NCI-H2029 treated with DMSO at 0.1 percent for 48 hours (cell line): ENCODE measurements at places on chromosomes 3 and 15.

DNA sequence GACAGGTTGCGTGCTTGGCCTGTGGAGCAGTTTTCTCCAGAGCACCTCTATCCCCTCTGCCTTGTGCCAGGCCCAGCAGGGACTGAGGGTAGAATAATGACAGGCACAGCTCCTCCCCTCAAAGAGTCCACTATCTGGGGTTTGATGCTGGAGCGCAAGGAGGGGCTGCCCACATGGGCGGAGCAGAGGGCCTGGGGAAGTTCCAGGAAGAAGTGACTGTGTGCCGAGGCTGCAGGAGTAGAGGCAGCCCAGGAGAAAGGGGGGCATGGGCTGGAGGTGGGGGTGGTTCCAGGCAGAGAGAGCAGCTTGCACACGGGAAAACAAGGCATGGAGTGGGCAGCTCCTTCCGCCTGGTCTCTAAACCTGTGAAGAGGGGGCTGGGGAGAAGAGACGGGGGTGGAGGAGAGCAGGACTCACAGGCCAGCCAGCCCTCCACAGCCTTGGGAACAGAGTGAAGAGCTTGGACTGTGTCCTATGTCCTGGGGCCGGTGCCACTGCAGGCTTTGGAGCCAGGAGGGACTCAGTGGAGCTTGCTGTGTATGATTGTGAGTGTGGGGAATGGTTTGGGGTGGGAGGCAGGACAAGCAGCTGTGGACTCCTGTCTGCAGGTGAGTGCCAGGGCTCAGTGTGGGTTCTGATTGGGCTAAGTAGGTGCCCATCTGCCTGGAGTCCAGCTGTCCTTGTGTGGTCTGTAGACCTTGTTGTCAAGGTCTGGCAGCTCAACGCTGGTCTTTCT is 48.1 kb downstream of the APBA2 start:
- DNase-seq = no peak

GRCh38 chr15:81532001-81532400 is 158.0 kb upstream of the TMC3 start:
- DNase-seq = no peak

DNA sequence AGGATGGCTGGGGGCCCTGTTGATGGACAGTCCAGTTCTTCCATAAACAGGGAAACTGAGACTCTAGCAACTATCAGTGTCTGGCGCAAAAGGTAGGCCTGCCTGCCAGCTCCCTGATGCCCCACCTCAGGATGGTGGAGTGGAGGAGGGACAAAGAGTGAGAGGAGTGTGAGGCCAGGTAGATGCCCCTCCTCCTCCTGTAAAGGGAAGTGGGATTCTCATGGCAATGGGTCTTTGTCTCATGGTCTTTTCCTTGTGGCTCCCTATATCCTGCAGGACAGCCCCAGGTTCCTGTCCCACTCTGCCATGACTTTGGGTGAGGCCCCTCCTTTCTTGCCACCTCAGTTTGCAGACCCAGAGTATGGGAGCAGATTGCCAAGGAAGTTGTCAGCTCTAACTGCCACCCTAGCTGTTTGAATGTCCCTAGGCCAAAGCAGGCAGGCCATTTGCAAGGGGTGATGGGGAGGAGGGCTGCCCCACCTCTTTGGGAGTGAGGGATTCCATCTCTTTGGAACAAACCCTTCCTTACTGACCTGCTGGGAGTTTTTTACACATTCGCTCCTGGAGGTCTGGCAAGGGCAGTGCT is 2.8 kb upstream of the DNAH1 start:
- DNase-seq = no peak

DNA sequence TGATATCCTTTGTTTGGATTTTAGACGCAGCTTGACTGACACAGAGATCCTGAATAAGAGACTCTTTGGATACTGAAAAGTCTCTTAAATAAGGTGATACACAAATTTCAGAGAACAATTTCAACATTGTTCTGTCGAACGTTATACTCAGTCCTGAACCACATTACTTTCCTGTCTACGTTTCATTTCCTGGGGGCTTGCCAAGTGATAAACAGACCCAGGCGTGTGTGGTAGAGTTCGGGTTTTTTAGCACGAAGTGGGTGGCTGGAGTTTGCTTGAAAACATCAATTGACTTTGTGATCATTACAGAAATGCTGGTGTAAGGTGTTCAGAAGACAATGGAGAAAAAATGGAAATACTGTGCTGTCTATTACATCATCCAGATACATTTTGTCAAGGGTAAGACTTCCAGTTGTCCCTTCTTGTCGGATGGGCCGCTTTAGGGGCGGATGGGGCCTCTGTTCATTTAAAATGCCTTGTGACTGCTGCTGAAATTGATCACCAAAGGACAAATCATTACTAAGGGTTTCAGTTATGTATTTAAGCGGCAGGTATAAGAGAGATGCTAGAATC is at the start of gene CD96:
Gene CD96 (plus strand): TSS at position 287 of the 573 bp plus-strand sequence. CDS start 52 bp downstream, at position 339.
- DNase-seq = no peak

DNA sequence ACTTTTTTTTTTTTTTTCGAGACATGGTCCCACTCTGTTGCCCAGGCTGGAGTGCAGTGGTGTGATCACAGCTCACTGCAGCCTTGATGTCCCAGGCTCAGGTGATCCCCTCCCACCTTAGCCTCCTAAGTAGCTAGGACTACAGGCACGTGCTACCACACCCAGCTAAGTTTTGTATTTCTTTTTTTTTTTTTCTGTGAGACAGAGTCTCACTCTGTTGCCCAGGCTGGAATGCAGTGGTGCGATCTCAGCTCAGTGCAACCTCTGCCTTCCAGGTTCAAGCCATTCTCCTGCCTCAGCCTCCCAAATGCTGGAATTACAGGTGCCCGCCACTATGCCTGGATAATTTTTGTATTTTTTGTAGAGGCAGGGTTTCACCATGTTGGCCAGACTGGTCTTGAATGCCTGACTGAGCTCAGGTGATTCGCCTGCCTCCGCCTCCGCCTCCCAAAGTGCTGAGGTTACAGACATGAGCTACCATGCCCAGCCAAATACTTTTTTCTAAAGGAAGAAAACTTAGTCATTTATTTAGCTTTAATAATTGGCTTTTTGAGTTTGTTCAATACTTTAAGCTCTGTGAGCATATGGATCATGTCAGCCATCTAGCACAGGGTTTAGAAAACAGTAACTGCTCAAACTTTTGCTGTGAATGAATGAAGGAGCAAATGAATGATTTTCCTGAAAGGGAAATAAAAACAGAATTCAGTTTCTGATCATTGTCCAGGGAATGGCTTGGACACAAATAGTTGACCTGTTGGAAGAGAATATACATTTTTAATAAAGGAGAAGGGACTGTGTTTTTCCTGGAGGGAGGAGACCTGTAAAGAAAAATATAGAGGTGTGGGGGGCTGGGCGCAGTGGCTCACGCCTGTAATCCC is 26.0 kb downstream of the UBE2E1 start:
- no peak for DNase-seq

DNA sequence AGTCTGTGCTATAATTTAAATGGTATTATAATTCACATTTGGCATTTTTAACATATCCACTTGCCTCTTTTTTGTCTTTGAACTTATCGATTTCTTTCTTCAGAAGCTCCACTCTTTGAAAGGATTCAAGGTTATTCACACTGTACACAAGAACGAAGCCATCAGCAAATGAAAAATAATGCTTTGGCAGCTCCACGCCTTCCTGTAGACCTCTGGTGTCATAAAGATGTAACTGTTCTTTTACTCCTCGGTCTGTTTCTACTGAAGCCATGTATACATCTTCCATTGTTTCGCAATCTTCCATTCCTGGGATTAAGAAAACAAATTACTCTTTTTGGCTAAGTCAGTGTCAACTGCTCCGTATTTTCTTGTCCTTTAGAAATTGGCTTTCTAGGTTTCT is 16.0 kb downstream of the NKIRAS1 start:
- DNase-seq = no peak

GRCh38 chr3:174425422-174425821 is 433.7 kb upstream of the NAALADL2 start:
- DNase-seq = no peak

GRCh38 chr15:73183071-73183470 is 130.8 kb downstream of the NEO1 start:
- no peak for DNase-seq

DNA sequence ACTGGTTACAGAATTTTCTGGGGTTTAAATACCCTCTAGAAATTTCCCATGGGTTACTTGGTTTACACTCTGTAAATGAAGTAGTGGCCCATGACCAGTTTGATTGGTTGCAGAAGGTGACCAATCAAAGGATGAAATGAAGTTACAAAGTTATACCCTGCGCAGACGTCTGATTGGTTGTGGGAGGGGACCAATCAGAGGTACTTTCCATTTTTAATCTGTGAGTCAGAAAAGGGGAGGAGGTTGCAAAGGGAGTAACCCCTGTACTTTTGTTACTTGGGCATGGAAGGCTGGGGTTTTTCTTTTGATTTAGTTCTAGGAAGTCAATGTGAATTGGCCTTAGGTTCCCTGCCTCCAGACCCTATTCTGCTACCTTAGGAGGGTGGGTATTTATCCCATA is 18.7 kb upstream of the APH1B start:
- no peak for DNase-seq

GRCh38 chr3:129837065-129837642 is 56.4 kb downstream of the TMCC1 start:
- no peak for DNase-seq

DNA sequence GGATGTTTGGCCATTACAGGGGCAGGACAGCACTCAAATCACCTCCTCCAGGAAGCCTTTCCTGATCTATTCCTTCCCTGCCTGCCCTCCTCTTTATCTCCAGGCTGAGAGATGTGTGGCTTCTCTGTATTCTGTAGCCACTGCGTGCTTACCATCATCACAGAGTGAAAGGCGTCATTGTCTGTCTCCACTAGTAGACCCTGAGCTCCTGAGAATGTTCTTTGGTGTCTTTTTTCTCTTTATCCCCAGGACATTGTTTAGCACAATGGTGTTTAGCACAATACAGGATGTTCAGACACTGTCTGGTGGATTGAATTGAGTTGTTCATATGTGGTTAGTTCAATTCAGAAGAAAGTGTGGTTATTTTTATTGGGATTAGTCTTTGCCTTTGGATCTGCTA is 26.2 kb upstream of the LARS2 start:
- no peak for DNase-seq

GRCh38 chr3:10570196-10570946 is 65.0 kb upstream of the ATP2B2 start:
- no peak for DNase-seq

- no peak for DNase-seq
Measured at GRCh38 chr15:79117442-79118204, 27.0 kb upstream of the RASGRF1 start.

DNA sequence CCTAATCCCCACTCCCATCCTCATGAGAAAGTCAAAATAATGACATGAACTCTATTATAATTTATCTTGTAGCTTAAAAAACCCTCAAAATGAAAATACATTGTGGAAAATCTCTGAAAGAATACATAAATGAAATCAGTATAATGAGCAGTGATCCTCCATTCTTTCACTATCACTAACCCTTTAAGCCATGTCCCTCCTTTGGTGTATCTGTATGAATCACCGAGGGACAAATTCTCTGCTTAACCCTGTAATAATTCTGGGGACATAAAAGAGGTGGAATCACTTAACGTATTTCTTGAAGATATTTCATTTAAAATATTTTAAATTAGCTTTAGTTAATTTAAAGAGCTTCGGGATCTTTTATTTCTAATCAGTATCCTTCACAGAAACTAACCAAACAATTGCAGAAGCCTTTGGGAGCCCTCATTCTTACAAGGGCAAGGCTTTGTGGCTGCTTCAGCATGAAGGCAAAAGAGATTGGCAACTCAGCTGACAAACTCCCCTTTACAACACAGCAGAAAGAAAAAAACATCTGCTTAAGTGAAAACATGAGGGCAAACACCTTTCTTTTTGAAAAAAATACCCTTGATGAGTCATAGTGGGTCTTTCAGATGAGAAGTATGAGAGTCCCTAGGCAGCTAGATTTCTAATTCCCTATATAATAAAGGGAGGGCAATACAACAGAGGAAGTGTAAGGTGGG is 44.0 kb upstream of the ALCAM start:
- no peak for DNase-seq

DNA sequence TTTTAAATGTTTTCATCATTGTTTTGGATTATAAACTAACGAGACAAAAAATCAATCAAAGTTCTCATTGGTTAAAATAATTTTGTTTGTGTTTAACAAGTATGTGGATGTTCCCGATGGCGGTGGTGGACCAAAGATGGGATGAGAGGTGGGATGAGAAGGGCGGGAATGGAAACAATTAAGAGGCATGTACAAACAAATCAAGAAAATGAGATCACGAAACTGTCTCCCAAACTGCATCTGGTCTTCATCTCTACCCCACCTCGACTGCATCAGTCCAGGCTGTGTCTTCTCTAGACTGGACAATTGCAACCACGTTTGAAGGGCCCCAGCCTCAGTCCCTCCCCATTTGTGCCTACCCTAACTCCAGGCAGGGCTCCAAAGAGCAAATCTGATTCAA is 56.1 kb downstream of the SLC12A8 start:
- DNase-seq = no peak

GRCh38 chr3:13876451-13877100 is 3.3 kb downstream of the WNT7A start:
- DNase-seq = no peak

- DNase-seq = no peak
Measured at GRCh38 chr3:195895861-195896360, 12.4 kb downstream of the TNK2 start.

DNA sequence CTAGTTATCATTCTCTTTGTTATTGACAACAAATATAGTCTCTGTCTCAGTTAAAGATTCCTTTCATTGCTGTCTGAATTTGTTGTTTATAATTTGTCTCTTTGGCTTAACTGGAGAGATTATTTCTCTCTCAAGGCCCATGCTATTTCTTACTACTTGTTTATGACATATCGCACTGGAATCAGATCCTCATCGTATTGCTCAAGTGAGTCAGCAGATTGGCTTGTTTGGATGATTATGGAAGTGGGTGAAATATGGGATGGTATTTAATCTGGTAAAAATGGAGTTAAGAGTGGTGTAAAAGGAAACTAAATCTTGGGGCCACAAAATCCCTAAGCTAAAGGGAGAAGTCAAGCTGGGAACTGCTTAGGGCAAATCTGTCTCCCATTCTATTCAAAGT is 613.1 kb downstream of the SI start:
- no peak for DNase-seq

DNA sequence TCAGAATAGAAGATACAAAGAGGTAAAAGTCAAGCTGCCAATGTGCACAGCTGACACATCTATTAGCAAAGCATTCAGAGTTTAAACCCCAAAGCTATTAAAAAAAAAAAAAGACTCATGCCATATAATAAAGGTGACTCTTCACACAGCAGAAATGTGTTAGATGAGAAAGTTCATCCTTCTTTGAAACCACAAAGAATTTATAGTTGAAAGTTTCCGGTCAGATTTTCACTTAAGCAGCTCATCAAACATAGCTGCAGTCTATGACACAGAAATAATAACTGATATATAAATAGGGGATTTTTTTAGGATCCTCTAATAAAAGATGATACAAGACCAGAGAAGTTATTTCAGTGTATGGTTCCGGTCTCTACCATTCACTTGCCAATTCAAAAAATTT is 76.6 kb downstream of the WWTR1 start:
- DNase-seq = no peak

DNA sequence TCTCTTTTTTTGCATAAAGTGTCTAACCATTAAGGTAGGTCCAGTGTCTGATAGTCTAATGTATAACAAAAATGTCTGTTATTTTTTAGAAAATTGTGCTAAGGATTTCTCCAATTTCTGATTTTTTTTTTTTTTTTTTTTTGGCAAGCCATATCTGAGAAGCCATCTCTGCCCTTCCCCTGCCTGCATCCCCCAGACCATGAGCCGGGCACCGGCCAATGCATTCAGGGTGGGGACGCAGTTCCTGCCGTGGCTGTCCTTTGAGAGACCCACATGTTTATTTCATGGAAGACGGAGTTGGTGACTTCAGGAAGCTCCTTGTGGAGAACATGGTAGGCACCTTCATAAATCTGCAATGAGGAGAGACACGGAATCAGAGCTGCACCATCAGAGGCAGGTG is 19.2 kb downstream of the ABTB1 start:
- no peak for DNase-seq
